ENCODE measurements at places on chromosomes 4 and X.

DNA sequence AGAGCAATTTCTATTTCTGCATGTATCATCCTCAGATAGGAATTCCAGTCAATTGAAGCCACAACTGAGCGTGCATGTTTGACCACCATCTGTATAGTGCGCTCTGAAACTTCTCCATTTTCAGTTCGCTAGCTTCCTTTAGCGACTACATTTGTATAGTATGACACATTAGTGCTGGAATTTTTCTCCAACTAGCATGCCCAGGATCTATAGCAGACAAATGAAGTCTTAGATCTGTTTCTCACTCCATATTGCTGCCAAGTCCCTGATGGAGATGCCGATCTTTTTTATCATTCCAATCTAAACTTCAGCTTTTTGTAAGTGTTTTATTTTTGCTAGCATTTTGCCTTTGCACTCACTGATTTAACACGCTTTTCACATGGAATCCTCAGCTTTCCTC lies 774.8 kb upstream of the TENM3 start:
- no peak for DNase-seq

- no peak for DNase-seq
Observed at GRCh38 chr4:25437926-25438325, 60.9 kb downstream of the ANAPC4 start.

DNA sequence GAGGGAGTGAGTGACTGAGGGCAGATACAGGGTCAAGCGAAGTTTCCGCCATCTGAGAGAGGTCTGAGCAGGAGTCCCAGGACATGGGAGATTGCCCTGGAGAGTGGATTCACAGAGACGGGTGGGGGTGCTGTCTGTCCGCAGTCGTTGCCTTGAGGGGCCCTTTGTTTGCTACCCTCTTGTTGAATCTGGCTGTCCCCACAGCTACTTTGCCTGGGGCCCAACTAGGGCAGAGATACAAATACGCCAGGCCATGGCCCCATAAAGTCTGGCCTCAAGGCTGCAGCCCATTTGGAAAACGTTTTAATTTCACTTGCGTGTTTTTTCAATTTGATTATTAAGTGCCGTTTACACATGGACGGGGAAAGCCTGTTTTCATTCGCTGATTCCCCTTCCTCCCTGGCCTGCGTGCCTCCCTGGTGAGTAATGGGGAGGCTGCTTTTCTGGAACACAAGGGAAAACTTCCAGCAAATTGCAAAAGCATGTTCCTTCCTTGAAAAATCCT lies 134.4 kb downstream of the SMIM20 start:
- DNase-seq, result no peak

DNA sequence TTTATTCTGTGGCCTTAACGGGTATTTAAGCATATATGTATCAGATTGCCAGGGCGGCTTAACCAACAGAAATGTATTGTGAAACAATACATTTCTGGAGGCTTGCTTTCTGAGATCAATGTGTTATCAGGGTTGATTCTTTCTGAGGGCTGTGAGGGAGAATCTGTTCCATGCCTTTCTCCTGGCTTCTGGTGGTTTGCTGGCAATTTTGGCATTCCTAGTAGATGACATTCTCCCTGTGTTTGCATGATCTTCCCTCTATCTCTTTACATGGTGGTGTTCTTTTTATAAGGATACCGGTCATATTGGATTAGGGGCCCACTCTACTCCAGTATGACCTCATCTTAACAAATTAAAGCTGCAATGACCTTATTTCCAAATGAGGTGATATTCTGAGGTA lies 16.9 kb upstream of the CEP135 start:
- DNase-seq, result no peak

GRCh38 chr4:53640576-53641453 lies 49.5 kb upstream of the LNX1 start:
- DNase-seq, result no peak

- no peak for DNase-seq
Observed at GRCh38 chr4:137707626-137708025, 175.3 kb upstream of the PCDH18 start.

DNA sequence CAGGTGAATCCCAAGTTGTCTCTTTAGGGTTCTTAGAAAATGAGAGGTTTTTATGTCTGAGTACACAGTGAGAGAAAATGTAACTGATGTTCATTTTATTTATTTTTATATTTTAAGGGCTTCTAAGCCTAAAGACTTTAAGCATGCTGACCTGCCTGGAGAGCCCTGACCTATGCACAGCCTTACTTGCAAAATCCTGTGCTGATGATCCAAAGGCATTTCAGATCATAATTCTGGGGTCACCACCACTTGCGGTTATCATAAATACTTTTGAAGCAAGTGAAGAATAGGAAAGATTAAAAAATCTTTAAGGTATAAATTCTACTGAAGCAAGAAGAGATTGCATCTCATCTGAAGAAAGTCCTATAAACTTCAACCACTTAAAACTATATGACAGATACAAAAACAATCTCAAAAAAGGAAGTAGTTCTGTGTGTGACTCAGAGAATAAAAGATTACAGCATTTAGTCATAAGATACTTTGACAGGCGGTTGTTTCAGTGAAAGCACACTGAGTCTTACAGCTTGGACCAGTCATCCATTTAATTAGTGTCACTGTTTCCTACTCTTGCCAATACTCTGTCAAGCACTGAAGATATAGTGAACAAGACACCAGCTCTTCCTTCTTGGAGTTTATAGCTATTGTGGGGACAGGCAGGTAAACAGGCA lies 245.2 kb upstream of the DIPK2B start:
- no peak for DNase-seq

GRCh38 chrX:49976682-49977197 lies 54.3 kb downstream of the CLCN5 start:
- DNase-seq, result no peak

All from stimulated activated CD4-positive, alpha-beta T cell treated with anti-CD3 and anti-CD28 coated beads, Interleukin-12 subunit alpha, Interleukin-12 subunit beta, amount 100 ng/mL, for 48 hours (primary cell).